Caco-2 (cell line): ENCODE measurements at places on chromosomes 12 and 14. TPM values are rescaled to one million over a fixed set of nuclear protein-coding genes. Genes with fewer than 3 reads are reported as not detected.

The GPR68 gene
- total RNA-seq, result 0.14 TPM in 2 replicates

GRCh38 chr12:49017891-49018260 lies 700 bp downstream of the PRKAG1 start:
- no peaks in the 10 kb centered on the region for H3K36me3 ChIP-seq
- DNase-seq, result no peak
- peak overlapping the region; percentile 98 for H3K27ac ChIP-seq
- H3K27me3 ChIP-seq, result no peaks in the 10 kb centered on the region
- 0 out of 2 replicates have a peak, but pooled peaks cover 4% of the 10 kb centered on the region for H3K4me1 ChIP-seq

- no peaks in the 10 kb centered on the region for H3K36me3 ChIP-seq
- no peak overlapping the region for H3K4me3 ChIP-seq
- no peak overlapping the region for H3K27ac ChIP-seq
- no peaks in the 10 kb centered on the region for H3K4me1 ChIP-seq
- no peaks in the 10 kb centered on the region for H3K27me3 ChIP-seq
Observed at GRCh38 chr14:88831284-88831683, 6.8 kb downstream of the TTC8 start.

- no peak overlapping the region for H3K27ac ChIP-seq
- no peak overlapping the region for H3K4me3 ChIP-seq
- H3K4me1 ChIP-seq, result no peaks in the 10 kb centered on the region
- H3K27me3 ChIP-seq, result no peaks in the 10 kb centered on the region
- no peaks in the 10 kb centered on the region for H3K36me3 ChIP-seq
Observed at GRCh38 chr12:105705765-105706164, 375.3 kb downstream of the C12orf75 start.

The CACNA2D4 gene
- 2.0 and 2.2 TPM in 2 replicates for total RNA-seq

DNA sequence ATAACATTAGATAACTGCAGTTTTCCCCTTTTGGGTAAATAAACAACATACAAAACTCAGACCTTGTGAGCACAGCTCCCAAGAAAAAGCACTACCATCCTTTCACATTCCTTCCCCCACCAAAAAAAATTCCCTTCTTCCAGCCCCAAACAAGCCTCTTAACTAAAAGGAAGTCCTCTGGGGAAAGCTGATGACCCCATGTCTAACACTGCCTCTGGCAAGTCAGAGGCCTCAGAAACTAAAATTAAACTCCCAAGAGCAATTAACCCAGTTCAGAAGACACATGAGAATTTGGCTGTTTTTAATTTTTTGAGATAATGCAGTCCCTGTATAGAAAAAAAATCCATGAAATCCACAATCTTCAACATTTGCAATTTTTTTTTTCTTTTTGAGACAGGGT lies 127.7 kb downstream of the SPTSSA start:
- no peak overlapping the region for H3K27ac ChIP-seq
- no peaks in the 10 kb centered on the region for H3K27me3 ChIP-seq
- H3K36me3 ChIP-seq, result no peaks in the 10 kb centered on the region
- H3K4me1 ChIP-seq, result peaks cover 28% of the 10 kb centered on the region
- H3K4me3 ChIP-seq, result no peak overlapping the region
- no peak for DNase-seq

The SLC16A7 gene
- total RNA-seq, result 5.5 and 6.6 TPM in 2 replicates

- H3K4me1 ChIP-seq, result no peaks in the 10 kb centered on the region
- no peaks in the 10 kb centered on the region for H3K27me3 ChIP-seq
- H3K36me3 ChIP-seq, result no peaks in the 10 kb centered on the region
- no peak within 1 kb of the TSS for H3K27ac ChIP-seq
Observed at GRCh38 chr12:109347589-109347988, at the start of gene MYO1H. TSS of gene MYO1H (plus strand) at chr12:109347900. CDS start at chr12:109347961, 61 bp downstream.

- H3K4me3 ChIP-seq, result no peak overlapping the region
- H3K36me3 ChIP-seq, result no peaks in the 10 kb centered on the region
- H3K27ac ChIP-seq, result no peak overlapping the region
- DNase-seq, result no peak
Observed at GRCh38 chr12:2054091-2055018, 1.6 kb downstream of the CACNA1C start.

GRCh38 chr12:108047071-108047550 lies 82.0 kb upstream of the WSCD2 start:
- DNase-seq, result no peak
- H3K27ac ChIP-seq, result no peak overlapping the region
- no peaks in the 10 kb centered on the region for H3K4me1 ChIP-seq
- H3K4me3 ChIP-seq, result no peak overlapping the region

DNA sequence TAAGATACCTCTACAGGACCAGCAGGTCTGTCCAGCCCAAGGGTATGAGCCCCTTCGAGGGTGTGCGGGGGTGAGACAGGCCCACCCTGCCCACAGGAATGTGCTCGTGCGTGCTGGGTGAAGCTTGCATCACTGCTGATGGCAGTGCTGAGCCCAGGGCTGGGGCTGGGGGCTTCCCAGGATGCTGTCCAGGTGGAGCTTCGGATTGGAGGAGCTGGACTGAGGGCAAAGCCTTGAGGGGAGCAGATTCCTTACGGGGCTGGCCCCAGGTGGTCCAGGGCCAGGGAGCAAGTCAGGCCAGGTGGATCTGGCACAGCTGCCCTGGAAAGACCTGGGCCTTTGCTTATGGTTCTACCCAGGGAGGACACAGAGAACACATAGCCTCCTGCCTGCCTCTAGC lies 2.5 kb upstream of the KRT85 start:
- no peaks in the 10 kb centered on the region for H3K4me1 ChIP-seq
- no peak for DNase-seq
- H3K27me3 ChIP-seq, result no peaks in the 10 kb centered on the region
- no peaks in the 10 kb centered on the region for H3K36me3 ChIP-seq
- H3K27ac ChIP-seq, result no peak overlapping the region

- no peaks in the 10 kb centered on the region for H3K27me3 ChIP-seq
- no peak overlapping the region for H3K27ac ChIP-seq
Observed at GRCh38 chr12:12663644-12664294, 32.2 kb downstream of the GPR19 start.

- no peaks in the 10 kb centered on the region for H3K27me3 ChIP-seq
- no peak overlapping the region for H3K4me3 ChIP-seq
- peaks cover 20% of the 10 kb centered on the region for H3K4me1 ChIP-seq
- H3K27ac ChIP-seq, result no peak overlapping the region
Observed at GRCh38 chr12:116537101-116537904, 21.9 kb upstream of the MAP1LC3B2 start.

GRCh38 chr14:35335388-35336092 lies 43.4 kb downstream of the PSMA6 start:
- H3K27ac ChIP-seq, result peak overlapping the region; percentile 79
- DNase-seq, result no peak
- H3K36me3 ChIP-seq, result no peaks in the 10 kb centered on the region
- peaks cover 47% of the 10 kb centered on the region for H3K4me1 ChIP-seq
- H3K4me3 ChIP-seq, result no peak overlapping the region

The CLECL1 gene
- not detected in 2 replicates for total RNA-seq

DNA sequence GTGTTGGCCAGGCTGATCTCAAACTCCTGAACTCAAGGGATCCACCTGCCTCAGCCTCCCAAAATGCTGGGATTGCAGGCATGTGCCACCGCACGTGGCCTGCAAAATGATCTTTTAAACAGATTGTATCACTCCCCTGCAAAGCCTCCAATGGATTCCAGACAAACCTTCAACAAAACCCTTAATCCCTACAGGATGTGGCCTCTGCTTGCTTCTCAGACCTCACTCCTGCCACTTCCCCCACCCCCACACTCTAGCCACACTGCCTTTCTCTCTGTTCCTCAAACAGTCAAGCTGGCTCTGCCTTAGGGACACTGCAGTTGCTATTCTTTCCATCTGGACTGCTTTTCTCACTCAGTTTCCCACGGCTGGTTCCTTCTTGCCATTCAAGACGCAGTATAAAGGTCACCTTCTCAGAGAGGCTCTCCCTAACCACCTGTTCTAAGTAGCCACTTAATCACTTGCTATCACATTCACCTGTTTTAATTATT lies 47.3 kb upstream of the TMED10 start:
- H3K4me1 ChIP-seq, result peaks cover 10% of the 10 kb centered on the region
- H3K27ac ChIP-seq, result peak overlapping the region; percentile 16
- no peaks in the 10 kb centered on the region for H3K27me3 ChIP-seq
- DNase-seq, result peak; percentile 32
- H3K4me3 ChIP-seq, result no peak overlapping the region

The FOXA1 gene
- 271 and 291 TPM in 2 replicates for total RNA-seq

The TAS2R42 gene
- not detected in 2 replicates for total RNA-seq

The ADCY6 gene
- 89.8 and 92.9 TPM in 2 replicates for total RNA-seq

DNA sequence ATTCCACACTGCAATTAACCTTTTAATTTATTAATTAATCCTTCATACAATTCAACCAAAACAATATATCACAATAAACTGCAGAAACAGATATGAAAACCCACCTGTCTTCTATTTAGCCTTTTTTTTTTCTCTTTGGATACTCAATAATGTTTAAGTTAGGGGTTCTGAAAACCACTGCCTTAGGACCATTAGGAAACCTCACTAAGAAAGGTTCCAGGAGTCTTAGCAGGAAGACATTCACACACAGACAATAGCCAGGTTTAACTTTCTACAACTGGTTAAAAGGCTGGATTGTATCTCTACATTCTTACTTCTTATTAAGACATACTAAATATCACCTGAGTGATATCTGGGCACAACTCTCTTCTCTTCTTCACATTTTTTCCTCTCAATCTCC lies 3.3 kb downstream of the SEC23A start:
- H3K27me3 ChIP-seq, result no peaks in the 10 kb centered on the region
- H3K4me3 ChIP-seq, result no peak overlapping the region
- DNase-seq, result no peak

GRCh38 chr14:79161571-79161970 lies 991.4 kb downstream of the NRXN3 start:
- H3K27me3 ChIP-seq, result no peaks in the 10 kb centered on the region
- H3K4me3 ChIP-seq, result no peak overlapping the region
- H3K36me3 ChIP-seq, result no peaks in the 10 kb centered on the region
- DNase-seq, result peak; percentile 56
- H3K4me1 ChIP-seq, result no peaks in the 10 kb centered on the region

- H3K27me3 ChIP-seq, result no peaks in the 10 kb centered on the region
- no peaks in the 10 kb centered on the region for H3K4me1 ChIP-seq
- DNase-seq, result no peak
Observed at GRCh38 chr14:30935445-30935844, 61.1 kb downstream of the COCH start.

GRCh38 chr12:38547586-38547985 lies 231.0 kb downstream of the ALG10B start:
- H3K4me1 ChIP-seq, result no peaks in the 10 kb centered on the region
- H3K27ac ChIP-seq, result no peak overlapping the region
- H3K27me3 ChIP-seq, result no peaks in the 10 kb centered on the region
- DNase-seq, result no peak
- no peaks in the 10 kb centered on the region for H3K36me3 ChIP-seq
- no peak overlapping the region for H3K4me3 ChIP-seq

The PALS1 gene
- 42.8 and 47.1 TPM in 2 replicates for total RNA-seq

GRCh38 chr12:72072592-72073212 lies 134.1 kb downstream of the TPH2 start:
- no peaks in the 10 kb centered on the region for H3K27me3 ChIP-seq
- DNase-seq, result no peak

GRCh38 chr14:63492391-63492790 lies 50.8 kb downstream of the PPP2R5E start:
- no peaks in the 10 kb centered on the region for H3K36me3 ChIP-seq
- no peak overlapping the region for H3K27ac ChIP-seq
- no peak overlapping the region for H3K4me3 ChIP-seq
- DNase-seq, result no peak
- H3K4me1 ChIP-seq, result no peaks in the 10 kb centered on the region

GRCh38 chr14:77377502-77377844 lies 294 bp downstream of the SAMD15 start:
- H3K36me3 ChIP-seq, result no peaks in the 10 kb centered on the region
- H3K4me1 ChIP-seq, result peaks cover 20% of the 10 kb centered on the region
- no peak overlapping the region for H3K27ac ChIP-seq
- DNase-seq, result no peak
- H3K27me3 ChIP-seq, result no peaks in the 10 kb centered on the region
- H3K4me3 ChIP-seq, result peak overlapping the region; percentile 73

DNA sequence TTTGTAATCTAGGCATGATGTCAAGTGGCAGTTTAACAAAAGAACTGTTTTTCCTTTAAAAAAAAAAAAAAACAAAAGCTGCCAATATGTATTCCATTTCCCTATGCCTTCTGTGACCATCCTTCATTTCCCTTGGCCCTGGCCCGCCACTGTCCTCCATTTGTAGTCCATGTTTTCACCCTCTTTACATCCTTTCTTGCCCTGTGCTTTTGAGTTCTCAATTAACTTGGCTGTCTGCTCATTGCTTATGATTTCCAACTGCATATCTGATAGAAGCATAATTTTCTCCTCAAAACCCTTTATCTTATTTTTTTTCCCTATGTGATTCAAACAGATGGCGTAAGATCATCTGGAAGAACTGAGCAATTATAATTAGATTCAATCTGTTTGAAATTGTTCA lies 297.5 kb downstream of the NAV3 start:
- H3K4me1 ChIP-seq, result no peaks in the 10 kb centered on the region
- H3K36me3 ChIP-seq, result no peaks in the 10 kb centered on the region
- H3K27me3 ChIP-seq, result no peaks in the 10 kb centered on the region
- no peak overlapping the region for H3K4me3 ChIP-seq
- no peak overlapping the region for H3K27ac ChIP-seq
- no peak for DNase-seq

DNA sequence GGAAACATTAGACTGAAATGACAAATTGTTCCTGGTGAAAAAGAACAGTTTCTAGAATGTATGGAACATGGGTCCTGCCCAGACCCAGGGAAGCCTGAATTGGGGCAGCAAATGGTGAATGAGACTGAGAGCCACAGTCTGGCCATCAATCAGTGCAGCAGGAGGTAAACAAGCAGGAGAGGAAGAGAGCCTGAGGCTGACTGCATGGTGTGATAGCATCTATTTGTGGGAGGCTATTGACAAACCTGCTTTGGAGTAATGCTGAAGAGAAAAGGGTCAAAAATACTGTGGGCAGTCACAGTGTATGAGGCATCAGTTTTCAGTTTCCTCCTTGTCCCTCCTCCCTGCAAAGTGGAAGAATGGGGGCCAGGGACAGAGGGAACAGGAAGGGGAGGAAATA lies 136.8 kb downstream of the ANKS1B start:
- no peaks in the 10 kb centered on the region for H3K27me3 ChIP-seq
- H3K36me3 ChIP-seq, result no peaks in the 10 kb centered on the region
- no peaks in the 10 kb centered on the region for H3K4me1 ChIP-seq
- no peak overlapping the region for H3K4me3 ChIP-seq
- no peak for DNase-seq
- no peak overlapping the region for H3K27ac ChIP-seq

- no peak overlapping the region for H3K4me3 ChIP-seq
- no peaks in the 10 kb centered on the region for H3K4me1 ChIP-seq
- H3K27me3 ChIP-seq, result no peaks in the 10 kb centered on the region
- H3K36me3 ChIP-seq, result no peaks in the 10 kb centered on the region
- no peak overlapping the region for H3K27ac ChIP-seq
Observed at GRCh38 chr14:66824251-66824650, 316.3 kb downstream of the GPHN start.

GRCh38 chr14:89260898-89261297 lies 156.1 kb downstream of the FOXN3 start:
- no peak overlapping the region for H3K27ac ChIP-seq
- H3K36me3 ChIP-seq, result no peaks in the 10 kb centered on the region
- no peak for DNase-seq
- H3K27me3 ChIP-seq, result no peaks in the 10 kb centered on the region
- H3K4me3 ChIP-seq, result no peak overlapping the region
